ENCODE measurements at places on chromosomes 3 and 15.

DNA sequence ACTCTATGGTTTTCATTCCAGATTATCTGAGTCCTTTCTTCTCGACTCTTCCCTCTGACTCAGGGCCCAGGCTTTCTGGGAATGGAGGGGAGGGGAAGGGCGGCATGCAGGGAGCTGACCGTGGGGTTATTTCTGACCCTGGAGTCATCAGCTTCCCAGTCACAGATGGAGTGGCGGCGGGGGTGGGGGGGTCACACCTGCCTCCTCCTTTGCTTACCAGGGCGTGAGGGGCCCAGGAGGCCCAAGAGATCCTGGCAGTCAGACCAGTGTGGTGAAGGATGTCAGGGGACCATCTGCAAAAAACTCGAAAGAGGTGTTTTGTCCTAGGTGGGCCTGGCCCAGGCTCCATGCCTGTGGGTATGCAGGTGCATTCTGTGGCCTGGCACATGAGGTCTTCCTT is 996 bp upstream of the XIRP1 start:
- no peak for DNase-seq

DNA sequence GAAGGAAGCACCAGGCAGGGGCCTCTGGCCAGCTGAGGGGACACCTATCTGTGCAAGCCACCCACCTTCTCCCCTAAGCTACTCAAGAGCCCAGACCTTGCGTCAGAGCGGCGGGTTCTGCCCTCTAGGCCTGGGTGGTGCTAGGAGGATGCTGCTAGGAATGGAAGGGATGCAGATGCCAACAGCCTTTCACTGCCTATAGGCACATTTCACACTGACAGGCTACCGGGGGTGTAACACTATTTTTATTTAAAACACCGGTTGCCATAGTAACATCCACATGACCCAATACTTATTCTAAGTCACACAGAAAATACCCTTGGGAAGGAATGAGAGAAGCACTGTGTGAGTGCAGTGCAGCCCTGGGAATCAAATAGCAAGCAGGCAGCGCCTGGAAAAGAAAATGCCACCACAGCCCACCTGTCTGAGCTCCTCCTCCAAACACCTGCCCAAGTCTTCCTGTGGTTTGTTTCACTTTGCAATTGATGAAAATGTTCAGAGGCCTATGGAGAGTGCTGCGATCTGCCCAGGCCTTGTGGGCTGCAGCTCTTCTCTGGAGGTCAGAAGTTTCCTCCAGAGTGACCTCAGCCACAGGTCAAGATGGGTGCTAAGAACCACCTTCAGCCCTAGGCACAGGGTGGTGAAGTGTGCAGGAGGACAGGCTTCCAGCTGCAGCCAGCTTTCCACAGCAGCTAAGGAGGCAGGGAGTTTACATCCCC is 113.5 kb upstream of the TOPAZ1 start:
- no peak for DNase-seq

GRCh38 chr3:190492129-190492528 is 21.8 kb upstream of the IL1RAP start:
- DNase-seq, result no peak

DNA sequence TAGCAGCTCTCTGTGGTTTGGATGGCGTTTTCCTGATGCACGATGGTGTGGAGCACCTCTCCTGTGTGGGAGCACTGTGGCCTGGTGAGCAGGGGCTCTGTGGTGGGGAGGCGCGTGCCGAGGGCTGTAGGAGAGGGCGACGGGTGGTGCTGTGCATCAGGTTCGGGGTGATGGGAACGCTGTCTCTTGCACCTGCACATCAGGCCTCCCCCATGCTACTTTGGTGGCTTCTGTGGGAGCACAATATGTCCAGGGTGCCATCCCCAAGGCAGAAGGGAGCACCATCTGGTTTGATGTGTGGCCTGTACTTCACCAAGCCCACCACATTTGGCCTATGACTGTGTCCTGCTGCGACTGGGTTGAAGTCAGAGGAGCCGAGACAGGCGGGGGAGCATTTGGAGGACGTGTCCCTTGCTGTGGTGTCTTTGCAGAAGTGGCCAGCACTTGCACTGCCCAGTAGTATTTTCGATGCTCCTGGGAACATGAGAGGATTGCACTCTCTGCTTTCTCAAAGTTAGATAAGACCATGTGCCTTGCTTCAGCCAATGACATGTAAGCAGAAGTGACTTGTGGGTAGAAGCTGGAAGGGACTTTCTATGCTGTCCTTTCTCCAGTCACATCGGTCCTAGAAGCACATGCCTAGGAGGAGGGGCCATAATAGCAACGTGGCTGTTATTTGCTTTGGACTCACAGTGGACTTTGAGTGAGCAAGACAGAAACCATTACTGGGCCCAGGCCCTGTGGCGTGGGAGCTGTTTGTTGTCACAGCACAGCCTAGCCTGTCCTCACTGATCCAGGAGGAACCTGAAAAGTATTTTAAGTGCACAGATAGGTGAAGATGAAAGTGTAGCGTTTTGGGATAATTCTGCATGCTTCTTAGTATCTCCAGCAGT is 72.1 kb downstream of the APBA2 start:
- DNase-seq, result no peak

Data from NCI-H510A (cell line).